ENCODE measurements at places on chromosomes 11 and 22.

- no peak for DNase-seq
Measured at GRCh38 chr22:48301421-48301820, 1526.3 kb downstream of the BRD1 start.

GRCh38 chr11:44286268-44286880 lies 23.6 kb downstream of the ALX4 start:
- peak; percentile 66 for DNase-seq

- DNase-seq = no peak
Measured at GRCh38 chr22:32544953-32545558, 70.4 kb downstream of the FBXO7 start.

- no peak for DNase-seq
Measured at GRCh38 chr11:79013509-79013908, 427.3 kb downstream of the TENM4 start.

DNA sequence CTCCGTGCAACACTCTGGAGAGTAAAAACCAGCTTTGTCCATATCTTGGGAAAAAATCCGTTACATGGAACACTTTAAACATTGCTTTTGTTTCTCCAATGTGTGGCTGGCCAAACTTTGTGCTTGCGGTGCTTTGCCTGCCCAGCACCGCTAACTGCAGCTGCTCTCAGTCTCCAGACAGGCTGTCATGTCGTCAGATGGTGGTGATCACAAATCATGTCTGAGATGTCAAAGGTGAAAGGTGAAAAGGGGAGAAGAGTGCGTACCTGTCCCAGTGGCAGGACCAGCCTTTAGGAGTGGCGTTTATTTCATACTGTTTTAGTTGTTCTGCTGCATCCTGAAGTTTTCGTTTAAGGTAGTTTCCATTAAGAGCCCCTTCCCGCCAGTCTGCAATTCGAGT lies 17.1 kb upstream of the AGBL2 start:
- no peak for DNase-seq

- DNase-seq = no peak
Measured at GRCh38 chr11:44421090-44421675, 111.2 kb upstream of the ALX4 start.

DNA sequence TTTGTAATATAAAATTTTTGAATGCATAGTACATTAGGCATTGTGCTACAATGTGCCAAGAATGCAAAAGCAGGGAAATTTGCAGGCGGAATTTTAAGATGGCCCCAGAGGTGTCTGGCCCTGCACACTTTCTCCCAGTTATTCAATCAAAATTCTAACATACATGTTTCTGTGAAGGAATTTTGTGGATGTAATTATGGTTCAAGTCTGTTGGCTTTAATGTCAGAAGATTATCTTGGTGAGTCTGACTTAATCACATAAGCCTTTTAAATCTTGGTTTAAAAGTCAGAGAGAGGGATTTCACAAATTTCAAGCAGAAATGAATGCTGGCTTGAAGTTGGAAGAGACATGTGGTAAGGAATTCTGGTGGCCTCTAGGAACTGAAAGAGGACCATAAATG lies 423.4 kb upstream of the CCDC179 start:
- no peak for DNase-seq

DNA sequence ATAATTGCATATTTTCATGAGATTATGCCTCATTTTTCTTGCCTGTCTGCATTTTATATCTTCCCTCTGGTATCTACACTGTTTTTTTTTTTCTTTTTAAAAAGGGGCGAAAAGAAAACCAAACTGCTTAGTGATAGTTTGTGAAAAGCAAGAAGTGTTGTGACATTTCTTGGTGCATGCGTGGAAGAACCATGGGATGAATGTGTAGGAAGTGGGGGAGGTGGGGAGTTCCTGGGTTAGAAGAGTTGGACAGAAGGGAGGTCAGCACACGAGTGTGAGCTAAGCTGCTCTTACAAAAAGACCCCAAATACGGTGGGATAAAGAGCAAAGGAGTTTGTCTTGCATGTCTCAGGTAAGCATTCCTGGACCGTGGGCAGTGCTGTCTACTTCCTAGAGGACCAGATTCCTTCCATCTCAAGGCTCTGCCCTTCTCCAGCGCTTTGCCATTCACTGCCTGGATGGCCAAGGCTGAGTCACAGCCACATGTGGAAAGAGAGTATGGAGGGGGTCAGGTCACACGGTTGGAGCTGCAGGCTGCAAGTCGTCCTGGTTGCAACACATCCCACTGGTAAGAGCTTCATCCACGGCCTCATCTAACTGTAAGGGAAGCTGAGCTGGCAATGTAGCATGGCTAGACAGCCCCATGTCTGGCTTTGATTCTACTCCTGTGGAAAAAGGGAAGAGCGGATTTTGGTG lies 300.6 kb downstream of the DDX10 start:
- no peak for DNase-seq

GRCh38 chr22:25815561-25815960 lies 73.6 kb downstream of the MYO18B start:
- DNase-seq = no peak

- DNase-seq = no peak
Measured at GRCh38 chr22:29703569-29704195, 16.1 kb upstream of the CABP7 start.

DNA sequence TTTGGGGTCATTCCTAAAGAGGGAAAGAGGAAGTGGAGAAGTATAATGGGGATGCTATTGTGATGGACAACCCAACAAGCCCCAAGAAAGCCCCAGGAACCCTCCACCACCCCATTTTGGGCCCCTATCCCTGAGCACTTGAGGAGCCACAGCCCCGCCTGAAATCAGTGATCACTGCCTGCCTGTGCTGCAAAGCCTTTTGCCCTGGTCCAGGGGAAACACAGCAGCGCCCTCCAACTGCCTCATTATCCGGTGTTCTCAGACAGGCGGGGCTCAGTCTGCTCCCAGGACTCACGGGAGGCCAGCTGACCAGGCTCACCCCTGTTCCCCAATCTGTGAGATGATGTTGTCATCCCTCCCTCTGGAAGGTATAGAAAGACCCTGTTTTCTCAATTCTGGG lies 44.7 kb upstream of the TTC12 start:
- DNase-seq = no peak

DNA sequence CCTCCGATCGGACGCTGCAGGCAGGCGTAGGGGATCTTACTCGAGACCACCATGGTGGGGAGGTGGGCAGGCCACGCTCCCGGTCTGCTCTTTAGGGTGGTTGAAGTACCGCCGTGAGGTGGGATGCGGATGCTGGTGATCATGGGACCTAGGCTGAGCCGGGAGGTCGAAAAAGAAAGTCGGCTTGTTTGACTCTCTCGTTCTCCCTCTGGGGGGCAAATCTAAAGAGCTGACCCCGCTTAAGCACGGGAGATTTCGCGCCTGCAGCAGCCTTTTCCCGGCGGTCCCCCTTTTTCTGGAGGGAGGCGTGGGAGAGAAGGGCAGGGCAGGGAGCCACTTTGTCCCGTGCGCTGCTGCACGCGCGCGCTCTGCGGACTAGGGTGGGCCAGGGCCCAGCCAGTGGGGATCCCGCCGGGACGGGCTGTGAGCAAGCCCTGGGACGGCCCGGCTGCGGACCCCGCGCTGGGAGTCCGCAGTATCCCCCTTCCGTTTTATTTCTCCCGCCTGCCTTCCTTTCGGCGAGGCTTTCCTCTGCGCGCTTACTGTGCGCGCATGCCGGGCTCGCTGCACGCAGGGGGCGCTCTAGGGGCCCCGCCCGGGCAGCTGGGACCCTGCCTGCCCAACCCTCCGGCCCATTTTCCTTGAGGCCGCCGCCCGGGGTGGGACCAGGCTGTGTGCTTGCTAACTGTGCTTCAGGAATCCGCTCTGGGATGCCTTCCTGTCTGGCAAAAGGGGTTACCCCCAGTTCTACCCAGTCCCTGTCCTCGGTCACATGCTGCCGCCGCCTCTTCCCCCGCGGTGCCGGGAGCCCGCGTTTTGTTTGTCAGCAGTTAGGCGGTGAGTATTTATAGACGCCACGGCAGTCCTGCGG lies 81.0 kb downstream of the PRR5L start:
- DNase-seq = peak; percentile 84

GRCh38 chr11:67381244-67381972 lies 8.0 kb upstream of the CLCF1 start:
- DNase-seq = no peak

DNA sequence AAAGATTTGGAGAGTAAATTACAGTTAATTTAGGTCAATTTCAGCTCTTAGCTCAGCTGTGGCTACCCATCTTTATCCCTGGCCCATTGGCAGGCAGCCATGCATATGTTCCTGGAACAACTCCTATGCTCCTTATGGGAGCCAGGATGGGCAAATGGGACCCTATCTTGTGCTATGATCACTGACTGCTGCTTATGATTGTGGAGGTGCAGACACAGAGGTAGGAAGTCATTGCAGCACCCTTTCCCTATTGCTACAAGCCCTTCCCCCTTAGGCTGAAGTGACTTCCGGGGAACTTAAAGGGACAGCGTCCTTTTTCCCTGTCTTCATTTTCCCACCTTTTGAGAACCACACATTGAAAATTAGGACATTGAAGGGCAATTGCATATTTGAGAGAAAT lies 112.7 kb downstream of the FCHSD2 start:
- DNase-seq = no peak

DNA sequence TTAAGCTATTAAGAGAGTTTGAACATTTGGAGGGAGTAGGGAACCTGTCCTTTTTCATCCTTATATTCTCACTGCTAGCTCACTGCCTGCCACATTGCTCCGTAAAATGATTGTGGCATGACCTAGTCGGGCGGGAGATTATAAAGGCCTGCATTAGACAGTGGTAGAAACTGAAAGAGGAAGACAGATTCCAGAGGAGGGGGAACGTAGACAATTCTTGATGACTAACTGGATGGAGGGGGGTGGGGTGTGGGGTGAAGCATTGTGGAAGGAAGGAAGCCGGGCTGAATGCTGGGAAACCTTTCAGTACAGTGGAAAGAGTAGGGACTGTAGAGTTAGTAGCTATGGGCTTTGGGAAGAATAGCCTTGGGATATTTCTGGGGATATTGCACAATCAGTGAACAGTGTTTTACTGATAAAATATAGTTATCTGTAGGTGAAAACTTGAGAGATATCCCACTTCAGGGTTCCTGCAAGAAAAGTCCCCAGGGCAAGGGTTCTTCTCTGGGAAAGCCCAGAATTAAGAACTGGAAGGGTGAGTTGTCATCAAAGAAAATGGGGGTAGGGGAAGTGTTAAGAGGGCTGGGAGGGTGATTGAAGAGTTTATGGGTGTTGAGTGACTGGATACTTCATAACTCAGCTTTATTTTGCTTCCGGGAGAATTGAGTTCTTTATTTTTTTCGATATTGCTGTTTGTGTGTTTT lies 2.1 kb downstream of the MED15 start:
- peak; percentile 65 for DNase-seq

GRCh38 chr11:120834686-120835210 lies 189.2 kb upstream of the TBCEL start:
- no peak for DNase-seq

GRCh38 chr11:26201411-26201810 lies 130.5 kb upstream of the ANO3 start:
- DNase-seq = no peak

GRCh38 chr11:74069146-74070046 lies 60.5 kb upstream of the UCP3 start:
- DNase-seq = no peak

DNA sequence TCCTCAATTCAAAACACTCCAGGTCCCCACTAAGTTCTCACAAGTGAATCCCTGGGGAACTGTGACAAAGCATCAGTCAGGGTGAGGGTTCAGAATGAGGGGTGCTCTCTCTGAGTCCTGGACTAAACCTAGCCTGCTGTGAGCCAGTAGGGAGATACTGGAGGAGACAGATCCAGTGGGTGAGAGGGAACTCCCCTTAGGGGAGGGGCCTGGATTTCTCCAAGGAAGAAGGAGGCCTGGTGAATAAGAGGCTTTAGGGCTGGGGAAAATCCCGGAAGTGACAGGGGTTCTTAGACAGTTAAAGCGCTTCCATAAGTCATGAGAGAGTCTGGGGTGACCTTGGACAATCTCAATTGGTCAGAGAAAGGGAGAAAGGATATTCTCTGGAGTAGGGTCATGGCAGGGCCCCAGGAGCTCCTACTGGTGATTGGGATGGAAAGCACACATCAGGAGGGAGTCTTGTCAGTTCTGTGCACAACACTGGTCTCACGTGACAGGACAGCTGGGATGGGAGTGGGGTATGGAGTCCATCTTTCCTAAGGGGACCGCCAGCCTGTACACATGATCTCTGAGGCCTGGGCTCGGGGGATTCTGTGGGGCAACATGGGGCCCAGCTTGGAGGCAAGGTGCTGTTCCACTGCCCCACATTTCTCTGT lies 1.5 kb downstream of the TBC1D10A start:
- DNase-seq = no peak

- DNase-seq = no peak
Measured at GRCh38 chr11:2312232-2313042, 10.6 kb downstream of the TSPAN32 start.

DNA sequence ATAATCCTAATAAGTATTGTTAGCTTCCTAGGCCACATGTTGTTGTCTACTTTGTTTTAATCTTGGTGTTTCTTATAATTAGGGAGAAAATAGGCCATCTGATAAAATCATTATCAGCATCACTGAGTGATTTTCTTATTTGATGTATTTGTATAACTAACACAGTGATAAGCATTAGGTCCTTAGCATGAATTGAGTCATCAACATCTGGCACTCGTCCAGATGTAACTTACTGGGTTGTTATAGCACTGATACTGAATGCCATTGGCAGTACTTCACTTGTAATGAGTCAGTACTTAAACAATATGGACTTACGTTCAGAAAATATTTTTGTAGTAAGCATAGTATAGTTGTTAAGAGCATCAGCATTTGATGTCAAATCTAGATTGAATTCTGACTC lies 16.2 kb downstream of the API5 start:
- no peak for DNase-seq

- DNase-seq = peak; percentile 57
Measured at GRCh38 chr11:55942785-55943392, 6.7 kb upstream of the OR5I1 start.

DNA sequence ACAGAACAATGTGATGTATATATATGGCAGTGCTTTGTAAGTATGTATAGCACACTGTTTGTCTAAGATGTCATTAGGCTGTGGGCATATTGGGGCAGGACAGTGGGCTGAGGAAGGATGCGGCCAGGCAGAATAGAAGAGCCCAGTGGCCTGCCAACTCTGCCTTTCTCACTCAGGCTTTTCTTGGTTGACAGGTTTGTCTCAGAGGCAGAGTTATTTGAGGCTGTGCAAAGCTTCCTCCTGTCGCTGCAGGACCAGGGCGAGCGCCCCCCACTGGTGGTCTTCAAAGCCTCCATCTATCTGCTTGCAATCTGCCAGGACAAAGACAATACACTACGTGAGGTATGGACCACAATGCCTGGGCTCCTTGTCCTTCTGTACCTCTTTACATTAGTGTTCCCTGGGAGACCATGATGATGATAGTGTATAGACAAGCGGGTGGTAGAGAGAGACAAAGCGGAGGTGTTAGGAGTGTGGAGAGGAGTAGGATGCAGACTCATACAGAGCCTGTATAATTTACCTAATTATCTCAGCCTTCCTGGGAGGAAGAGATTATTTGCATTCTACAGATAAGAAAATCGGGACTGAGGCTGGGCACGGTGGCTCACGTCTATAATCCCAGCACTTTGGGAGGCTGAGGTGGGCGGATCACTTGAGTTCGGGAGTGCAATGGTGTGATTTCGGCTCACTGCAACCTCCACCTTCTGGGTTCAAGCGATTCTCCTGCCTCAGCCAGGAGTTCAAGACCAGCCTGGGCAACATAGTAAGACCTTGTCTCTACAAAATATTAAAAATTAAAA lies 37.3 kb upstream of the CCDC134 start:
- peak; percentile 61 for DNase-seq
